ENCODE measurements at places on chromosomes 5 and 9.

- H3K4me1 ChIP-seq: peaks cover 6% of the 10 kb centered on the region
- no peak overlapping the region for H3K27ac ChIP-seq
- no peak overlapping the region for H3K4me3 ChIP-seq
Observed at GRCh38 chr5:138636398-138636944, 61.3 kb upstream of the HSPA9 start.

GRCh38 chr5:4212981-4213819, 617.6 kb downstream of the IRX1 start:
- DNase-seq: peak; percentile 69
- H3K4me3 ChIP-seq: no peak overlapping the region
- no peaks in the 10 kb centered on the region for H3K36me3 ChIP-seq
- H3K4me1 ChIP-seq: peaks cover 13% of the 10 kb centered on the region
- H3K27ac ChIP-seq: peak overlapping the region; percentile 52

DNA sequence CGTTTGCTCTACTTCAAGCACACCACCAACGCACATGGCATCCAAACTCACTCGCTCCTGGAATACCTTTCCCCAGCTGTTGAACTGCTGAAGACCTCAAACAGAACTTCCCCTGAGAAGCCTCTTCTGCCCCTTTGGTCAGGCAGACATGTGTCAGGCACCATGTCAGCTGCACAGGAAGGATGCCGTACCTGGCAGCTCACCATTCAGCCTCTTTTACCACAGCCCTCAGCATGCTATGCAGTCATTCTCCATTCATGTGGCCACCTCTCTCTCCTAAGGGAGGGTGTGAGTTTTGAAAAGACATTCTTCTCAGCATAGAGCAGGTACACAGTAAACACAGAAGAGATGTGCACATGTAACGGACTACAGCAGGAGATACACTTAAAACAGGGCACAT, 14.2 kb downstream of the IL4 start:
- no peaks in the 10 kb centered on the region for H3K4me1 ChIP-seq
- H3K27me3 ChIP-seq: no peaks in the 10 kb centered on the region
- no peak overlapping the region for H3K4me3 ChIP-seq
- no peak overlapping the region for H3K27ac ChIP-seq

GRCh38 chr5:54695198-54695966, 177.8 kb downstream of the SNX18 start:
- DNase-seq: no peak
- H3K27me3 ChIP-seq: no peaks in the 10 kb centered on the region
- H3K27ac ChIP-seq: no peak overlapping the region
- H3K36me3 ChIP-seq: no peaks in the 10 kb centered on the region

- H3K27ac ChIP-seq: no peak overlapping the region
- H3K4me3 ChIP-seq: no peak overlapping the region
- no peak for DNase-seq
- H3K4me1 ChIP-seq: no peaks in the 10 kb centered on the region
Observed at GRCh38 chr9:134726026-134726721, 84.6 kb downstream of the COL5A1 start.

All from neuronal stem cell (in vitro differentiated cells).